ENCODE measurements at places on chromosomes 7 and 10.
A peak's percentile ranks its signal among the peaks of the same experiment; 100 is the strongest.

DNA sequence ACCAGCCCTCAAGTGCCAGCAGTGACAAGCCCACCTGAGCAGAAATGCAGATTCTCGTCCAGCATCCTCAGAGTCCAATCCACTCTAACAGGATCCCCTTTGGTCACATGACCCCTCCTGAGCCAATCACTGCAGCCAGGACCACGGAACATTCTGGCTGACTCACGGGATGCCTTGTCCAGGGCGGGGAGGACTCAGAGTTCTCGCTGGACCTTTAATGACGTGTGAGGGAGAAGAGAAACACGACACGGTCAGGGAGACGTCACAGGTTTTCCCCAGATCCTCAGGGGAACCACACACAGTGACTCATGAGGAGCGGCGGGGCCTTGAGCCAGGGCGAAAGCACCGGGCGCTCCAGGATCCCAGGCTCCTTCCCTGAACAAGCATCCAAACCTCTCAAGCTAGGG, 155.7 kb downstream of the PTPRN2 start:
- DNase-seq, result peak; percentile 70

DNA sequence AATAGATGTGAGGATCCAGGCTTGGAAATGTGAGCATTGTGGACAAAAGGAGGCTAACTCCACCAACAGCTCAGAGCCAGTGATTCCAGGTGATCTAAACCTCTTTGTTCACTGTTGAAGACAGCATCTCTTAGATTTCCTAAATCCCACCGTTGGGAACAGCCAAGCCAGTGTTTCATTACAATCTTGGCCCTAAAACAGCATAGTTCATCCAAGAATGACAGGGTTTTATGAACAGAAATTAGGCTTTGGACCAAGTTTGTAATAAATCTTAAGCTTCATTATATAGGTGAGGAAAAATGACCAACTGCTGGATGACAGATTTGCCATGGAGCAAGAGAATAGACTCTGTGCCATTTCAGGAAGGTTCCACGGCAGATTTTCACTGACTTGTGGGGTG, 65.8 kb downstream of the MTURN start:
- no peak for DNase-seq

GRCh38 chr10:128405450-128405849, 279.2 kb upstream of the MKI67 start:
- DNase-seq, result no peak

GRCh38 chr10:29946953-29947700, 112.3 kb downstream of the JCAD start:
- DNase-seq, result peak; percentile 91

- DNase-seq, result peak; percentile 80
Measured at GRCh38 chr7:40306596-40306995, 171.8 kb downstream of the SUGCT start.

DNA sequence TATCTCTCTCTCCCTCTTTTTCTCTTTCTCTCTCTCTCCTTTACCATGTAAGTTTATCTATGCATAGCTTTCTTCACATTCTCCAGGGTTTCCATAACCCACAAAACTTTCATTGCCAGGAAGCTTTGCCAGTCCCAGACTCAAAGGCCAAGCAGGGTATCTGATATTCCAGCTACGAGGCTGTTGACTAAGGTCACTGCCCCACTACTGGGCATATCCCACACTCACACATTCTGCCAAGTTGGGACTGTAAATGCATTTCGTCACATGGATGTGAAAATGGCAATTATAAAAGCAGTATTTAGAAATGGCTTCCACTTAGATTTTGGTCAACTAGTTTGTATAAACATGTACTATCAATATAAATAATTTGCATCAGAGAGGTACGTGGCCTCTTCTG, 43.3 kb upstream of the SEPTIN7 start:
- no peak for DNase-seq

GRCh38 chr10:24115403-24115802, 93.5 kb upstream of the KIAA1217 start:
- no peak for DNase-seq

DNA sequence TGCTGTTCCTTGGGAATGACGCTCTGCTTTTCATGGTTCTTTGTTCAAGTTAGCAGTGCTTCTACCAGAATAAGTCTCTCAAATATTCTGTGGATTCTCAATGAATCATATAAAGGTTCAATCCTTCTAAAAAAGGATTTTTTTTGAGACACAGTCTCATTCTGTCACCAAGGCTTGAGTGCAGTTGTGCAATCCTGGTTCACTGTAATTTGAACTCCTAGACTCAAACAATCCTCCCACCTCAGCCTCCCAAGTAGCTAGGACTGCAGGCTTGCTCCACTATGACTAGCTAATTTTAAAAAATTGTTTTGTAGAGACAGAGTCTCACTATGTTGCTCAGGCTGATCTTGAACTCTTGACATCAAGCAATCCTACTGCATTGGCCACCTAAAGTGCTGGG, 64.9 kb upstream of the RELN start:
- no peak for DNase-seq

DNA sequence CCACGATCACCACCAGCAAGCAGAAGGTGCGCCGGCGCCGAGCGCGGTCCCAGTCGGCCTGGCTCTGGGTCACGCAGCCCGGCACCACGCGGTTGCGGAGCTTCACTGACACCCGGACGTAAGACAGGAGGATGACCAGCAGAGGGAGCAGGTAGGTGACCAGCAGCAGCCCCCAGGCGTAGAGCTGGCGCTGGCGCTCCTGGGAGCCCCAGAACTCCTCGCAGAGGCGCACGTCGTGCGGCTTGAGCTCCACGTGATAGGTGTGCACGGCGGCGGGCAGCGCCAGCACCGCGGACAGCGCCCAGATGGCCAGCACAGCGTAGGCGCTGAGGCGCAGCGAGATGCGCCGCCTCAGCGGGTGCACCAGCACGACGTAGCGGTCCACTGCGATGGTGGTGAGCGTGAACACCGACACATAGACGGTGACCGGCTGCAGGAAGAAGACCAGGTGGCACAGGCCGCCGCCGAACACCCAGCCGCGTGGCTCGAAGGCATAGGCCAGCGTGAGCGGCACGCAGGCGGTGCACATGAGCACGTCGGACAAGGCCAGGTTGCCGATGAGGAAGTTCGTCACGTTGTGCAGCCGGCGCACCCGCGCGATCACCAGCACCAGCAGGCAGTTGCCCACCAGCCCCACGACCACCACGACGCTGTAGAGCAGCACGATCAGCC, 920 bp downstream of the PRLHR start:
- peak; percentile 54 for DNase-seq

DNA sequence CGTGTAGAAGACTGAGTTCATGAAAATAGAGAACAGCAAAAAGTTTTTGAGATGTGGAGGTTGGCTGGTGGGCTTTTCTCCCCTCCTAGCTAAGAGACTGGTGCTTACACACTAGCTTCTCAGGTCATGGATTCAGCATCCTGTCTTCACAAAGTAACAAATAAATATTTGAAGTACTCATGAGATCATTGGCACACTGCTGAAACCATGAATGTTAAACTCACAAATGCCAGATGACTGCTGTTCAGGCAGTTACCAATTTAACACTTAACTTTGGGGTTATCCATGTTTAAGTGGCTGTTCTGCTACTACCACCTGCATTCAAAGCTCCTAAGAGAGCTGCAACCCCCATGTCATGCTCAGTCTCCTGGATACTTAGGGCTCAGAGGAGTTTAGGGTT, 119.0 kb upstream of the BET1 start:
- no peak for DNase-seq

DNA sequence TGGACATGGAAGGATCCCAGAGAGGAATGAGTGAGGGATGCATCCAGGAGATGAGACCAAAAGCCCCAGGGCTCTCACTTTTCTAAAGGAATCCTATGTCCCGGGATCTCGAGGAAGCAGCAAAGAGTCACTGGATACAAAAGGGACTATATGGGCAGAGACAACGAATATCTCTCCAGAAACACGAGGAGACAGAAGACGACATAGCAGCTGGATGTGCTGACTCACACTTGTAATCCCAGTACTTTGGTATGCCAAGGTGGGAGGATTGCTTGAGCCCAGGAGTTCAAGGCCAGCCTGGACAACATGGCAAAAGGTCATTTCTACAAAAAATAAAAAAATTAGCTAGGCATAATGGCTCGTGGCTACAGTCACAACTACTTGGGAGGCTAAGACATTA, 24.7 kb upstream of the MSMB start:
- DNase-seq, result no peak

Measured in fibroblast of skin of back (primary cell).